ENCODE measurements at places on chromosomes 12 and 14.

- no peak for DNase-seq
Observed at GRCh38 chr12:118359541-118359915, 13.2 kb downstream of the TAOK3 start.

- DNase-seq = no peak
Observed at GRCh38 chr12:53964315-53964713, 8.6 kb upstream of the HOXC11 start.

DNA sequence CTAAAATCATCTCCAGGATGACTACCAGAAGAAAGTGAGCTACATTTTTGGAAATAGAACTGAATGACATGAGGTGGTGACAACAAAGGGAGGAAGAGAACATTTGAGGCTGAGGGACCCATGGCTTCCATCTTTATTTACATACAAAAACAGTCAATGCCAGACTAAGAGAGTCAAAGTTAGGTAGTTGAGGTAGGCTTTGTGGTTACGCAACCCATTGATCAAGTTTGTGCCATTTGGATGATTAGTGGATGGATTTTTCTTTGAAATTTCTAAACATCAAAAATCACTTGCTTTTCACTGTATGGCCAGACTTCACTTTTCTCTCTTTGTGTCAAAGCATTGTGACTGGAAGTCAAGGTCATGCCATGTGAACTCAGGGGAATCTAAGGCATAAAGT is 22.9 kb downstream of the ASCL1 start:
- DNase-seq = no peak

- DNase-seq = no peak
Observed at GRCh38 chr12:89370421-89370831, 18.1 kb upstream of the DUSP6 start.

GRCh38 chr12:111221062-111222026 is 147.6 kb downstream of the PHETA1 start:
- DNase-seq = no peak

DNA sequence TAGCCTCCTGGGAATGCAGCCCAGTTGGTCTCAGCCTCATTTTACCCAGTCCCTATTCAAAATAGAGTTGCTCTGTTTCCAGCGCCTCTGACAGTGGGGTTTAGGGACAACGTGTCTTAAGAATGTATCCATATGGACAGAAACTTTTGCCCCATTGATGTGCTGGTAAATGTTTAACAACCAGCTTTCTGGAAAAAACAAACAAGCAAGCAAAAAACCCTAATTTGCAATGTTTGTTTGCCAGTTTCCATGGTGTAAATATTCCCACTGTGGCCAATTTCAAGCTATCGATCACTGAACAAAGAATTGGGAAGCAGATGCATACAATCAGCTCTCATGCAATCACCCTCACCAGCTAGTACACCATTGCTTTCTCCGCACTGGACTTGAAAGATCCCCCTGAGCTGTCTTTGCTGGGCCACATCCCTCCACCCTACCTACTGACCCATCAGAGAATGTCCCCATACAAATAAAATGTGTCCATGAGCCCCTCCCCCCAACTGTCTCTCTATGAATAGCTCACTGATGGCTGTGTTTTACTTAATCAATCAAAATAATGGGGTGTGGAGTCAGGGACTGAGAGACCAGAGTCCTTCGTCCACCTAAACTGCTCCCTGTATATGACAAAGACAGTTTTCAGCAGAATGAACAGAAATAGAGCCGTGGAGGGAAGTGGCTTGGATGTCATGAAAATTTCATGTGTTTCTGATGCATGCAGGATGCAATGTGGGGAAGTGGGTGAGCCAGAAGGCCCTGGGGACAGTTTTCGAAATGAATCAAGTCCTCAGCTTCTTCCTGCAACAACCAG is 40.8 kb downstream of the CCDC60 start:
- DNase-seq = no peak

DNA sequence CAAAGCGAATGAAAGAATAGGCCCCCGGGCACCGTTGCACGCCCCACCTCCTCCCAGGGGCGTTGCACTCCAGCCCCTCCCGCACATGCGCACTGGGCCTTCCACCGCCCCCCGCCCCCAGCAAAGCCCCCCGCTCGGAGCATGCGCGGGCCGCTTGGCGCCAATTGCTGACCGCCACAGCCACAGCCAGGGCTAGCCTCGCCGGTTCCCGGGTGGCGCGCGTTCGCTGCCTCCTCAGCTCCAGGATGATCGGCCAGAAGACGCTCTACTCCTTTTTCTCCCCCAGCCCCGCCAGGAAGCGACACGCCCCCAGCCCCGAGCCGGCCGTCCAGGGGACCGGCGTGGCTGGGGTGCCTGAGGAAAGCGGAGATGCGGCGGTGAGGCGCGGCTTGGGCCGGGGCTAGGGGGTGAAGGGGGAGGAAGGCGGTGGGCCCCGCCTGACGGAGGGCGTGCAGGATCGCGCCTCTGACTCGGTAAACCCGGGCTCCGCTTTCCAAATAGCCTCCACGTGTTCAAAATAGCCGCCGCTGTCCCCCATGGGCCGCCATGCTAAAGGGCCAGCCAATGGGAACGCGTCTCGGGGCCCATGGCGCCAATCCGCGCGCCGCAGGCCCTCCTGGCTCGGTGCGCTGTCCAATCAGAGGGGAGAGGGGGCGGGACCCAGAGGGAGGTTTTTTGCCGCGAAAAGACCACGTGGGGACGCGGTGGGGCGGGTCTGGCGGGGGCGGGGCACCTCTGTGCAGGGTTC is at the start of gene UNG:
Gene UNG (plus strand): TSS at position 163 of the 748 bp plus-strand sequence. CDS start 83 bp downstream, at position 246.
- no peak for DNase-seq

- no peak for DNase-seq
Observed at GRCh38 chr12:84757978-84758377, 154.6 kb downstream of the SLC6A15 start.

DNA sequence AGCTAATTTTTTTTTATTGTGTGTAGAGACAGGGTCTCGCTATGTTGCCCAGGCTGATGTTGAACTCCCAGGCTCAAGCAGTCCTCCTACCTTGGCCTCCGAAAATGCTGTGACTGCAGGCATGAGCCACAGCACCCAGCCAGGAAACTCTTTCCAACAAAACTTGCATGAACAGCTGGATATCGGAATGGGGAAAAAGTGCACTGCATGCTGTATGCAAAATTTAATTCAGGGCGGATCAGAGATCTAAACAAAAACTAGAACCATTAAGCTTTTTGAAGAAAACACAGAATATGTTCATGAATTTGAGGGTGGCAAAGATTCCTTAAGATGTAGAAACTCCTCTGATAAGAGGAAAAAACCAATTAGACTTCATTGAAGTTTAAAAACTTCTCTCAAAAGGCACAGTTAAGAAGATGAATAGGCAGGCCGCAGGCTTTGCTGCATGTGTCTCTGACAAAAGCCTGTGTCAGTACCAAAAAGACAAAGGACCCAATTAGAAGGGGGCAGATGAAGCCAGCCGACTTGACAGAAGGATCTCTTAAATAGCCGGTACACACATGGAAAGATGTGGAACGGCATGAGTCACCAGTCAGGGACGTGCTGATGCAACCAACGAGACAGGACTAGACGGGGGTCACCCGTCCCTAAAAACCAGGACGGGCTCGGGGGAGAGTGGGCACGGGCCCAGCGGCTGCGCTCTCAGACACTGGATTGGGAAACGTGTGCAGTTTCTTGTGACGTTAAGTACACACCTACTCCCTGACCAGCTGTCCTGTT is 34.8 kb upstream of the MMP17 start:
- no peak for DNase-seq

GRCh38 chr14:76756371-76756750 is 4.9 kb upstream of the VASH1 start:
- DNase-seq = no peak

DNA sequence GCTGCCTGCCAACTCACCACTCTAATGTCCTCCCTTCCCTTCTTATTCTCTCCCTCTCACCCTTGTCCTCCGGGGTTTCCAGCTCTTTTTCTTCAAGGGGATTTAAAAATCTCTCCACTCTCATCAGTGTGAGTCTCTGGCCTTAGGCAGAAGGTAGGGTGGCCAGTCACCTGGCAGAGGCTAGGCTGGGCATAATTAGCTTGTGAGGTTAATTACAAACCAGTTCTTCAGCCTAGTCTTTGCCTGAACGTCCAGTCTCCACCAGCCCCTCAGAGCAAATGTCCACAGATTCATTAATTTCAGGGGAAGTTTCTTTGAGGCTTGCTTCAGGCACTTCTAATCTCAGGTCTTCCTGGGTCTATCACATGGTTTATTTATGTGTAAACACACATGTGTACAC is 6.7 kb downstream of the KRT7 start:
- no peak for DNase-seq

GRCh38 chr12:69657376-69658137 is 41.5 kb downstream of the BEST3 start:
- no peak for DNase-seq

DNA sequence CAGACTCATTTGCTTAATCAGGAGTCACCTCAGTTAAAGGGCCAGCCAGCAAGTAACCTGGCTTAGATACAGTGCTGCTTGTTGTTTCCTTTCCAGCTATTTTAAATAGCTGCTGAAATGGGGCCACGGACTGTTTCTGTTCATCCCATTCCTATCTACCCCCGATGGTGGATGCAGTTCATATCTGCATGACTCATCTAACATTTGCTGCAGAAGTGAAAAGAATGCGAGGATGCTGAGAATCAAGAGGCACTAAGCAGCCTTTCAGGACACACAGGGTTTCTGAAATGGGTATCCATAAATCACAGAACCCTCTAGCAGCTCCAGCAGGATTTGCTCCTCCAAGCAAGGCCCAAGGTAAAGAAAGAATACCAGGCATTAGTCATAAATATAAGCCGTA is 60.2 kb upstream of the RTRAF start:
- no peak for DNase-seq

DNA sequence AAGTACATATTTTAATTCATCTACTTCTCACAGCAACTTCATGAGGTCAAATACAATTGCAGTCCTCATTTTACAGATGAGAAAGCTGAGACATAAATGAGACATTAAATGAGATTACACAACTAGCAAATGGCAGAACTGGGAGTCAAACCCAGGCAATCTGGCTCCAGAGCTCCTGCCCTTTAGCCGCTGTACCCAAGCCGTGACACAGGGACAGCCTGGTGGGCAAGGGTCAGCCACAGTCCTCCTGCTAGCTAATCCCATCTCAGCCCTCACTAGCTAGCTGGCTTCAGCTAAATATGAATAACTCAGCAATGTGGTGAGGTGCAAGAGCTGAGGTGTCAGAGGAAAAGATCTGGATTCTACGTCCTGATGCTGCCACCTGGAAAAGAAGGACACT is 54.8 kb downstream of the NINJ2 start:
- DNase-seq = no peak

GRCh38 chr12:72734581-72734980 is 462.4 kb downstream of the TRHDE start:
- DNase-seq = no peak

DNA sequence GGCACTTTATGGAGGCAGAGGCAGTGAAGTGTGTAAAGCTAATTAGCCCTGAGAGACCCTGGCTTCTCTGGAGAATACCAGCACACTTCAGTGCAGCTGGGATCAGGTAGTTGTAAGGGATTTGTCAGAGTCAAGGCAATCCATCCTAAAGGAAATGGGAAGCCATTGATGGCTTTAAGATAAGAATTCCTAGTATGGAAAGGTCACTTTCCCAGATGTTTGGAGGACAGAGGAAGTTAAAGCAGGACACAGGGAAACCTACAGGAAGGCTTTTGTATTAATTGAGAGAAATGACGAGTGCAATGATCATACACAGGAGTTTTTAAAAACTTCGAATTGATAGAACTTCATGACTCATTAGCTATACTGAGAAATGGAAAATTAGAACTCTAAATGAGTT is 254.4 kb downstream of the SLC16A7 start:
- no peak for DNase-seq

DNA sequence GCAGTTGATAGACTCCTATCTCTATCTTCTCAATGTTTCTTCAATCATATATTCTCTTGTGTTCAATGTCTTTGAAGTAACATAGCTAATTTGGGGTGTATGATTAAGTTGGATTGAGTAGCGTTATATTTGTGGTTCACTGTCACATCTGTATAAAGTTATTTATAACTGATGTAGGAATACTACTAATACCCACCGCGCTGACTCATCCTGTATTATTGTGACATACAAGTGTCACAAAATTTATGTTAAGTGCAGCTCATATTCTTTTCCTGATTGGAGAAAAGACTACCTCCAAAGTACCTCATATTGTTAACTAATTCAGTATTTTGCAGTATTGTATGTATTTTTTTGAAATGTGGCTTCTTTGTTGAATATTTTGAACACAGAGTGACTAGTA is 940.8 kb downstream of the SLC6A15 start:
- DNase-seq = no peak

DNA sequence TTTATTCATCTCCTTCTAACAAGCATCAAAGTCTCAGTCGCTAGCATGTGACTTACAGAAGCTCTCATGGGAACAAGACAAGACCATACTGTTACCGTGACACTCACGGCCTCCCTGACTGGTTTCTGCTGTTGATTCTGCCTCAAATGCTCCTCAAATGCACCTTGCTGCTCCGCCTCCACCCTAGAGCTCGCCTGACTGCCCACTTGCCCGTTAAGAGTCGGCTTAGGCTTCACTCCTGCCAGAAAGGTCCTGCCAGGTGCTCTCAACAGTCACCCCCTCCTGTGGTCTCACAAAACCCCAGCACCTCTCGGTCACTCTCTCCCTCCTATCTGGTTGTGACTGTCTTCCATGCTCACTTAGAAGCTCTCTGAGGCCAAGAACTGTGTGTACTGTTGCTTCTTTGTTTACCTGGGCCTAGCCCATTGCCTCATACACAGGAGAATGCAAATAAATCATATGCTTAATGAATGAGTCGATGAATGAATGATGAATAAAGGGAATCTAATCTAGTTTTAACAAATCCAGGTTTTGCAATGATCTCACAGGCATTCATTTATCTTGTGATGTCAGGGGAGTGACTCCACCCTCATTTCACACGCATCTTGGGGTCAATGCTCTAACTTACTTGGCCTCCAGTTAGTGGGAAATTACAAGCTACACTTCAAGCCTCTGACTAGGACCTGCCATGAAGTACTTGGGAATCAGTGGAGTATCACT is 41.3 kb downstream of the SSH1 start:
- no peak for DNase-seq

DNA sequence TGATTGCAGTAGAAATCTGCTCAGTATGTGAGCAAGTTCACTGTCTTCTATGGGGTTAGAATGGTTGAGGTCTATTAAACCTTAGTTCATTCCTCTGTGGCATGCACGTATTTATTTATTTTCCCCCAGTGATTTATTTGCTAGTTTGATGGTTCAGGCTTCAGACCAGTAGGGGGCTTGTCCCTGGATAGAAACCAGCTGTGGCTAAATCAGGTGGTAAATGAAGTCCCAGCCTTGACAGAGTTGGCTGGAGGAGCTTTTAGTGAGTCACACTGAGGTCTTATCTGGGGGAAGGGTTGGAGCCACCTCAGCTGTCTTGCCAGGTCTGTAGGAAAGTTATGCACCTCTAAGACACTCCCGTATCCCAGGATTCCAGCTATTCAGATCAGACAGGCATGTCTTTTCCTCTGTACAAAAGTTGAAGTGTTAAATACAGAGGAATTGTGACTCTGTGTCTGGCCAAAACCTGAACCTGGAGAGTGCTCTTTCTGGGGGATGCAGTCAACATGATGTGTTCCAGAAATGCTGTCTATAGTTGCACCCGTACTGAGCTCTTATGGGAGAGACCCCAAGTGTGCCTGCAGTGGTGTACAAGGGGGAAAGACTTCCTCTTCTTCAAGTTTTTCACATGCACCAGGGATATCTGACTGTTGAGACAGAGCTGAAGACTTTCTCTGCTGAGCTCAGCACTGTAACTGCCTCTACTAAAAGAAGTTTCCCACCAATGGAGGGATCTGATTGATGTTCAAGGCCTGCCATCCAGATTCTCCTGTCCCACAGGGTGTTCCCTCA is 1322.1 kb downstream of the TMEM121 start:
- no peak for DNase-seq
